ENCODE measurements at places on chromosomes 6 and 20.

DNA sequence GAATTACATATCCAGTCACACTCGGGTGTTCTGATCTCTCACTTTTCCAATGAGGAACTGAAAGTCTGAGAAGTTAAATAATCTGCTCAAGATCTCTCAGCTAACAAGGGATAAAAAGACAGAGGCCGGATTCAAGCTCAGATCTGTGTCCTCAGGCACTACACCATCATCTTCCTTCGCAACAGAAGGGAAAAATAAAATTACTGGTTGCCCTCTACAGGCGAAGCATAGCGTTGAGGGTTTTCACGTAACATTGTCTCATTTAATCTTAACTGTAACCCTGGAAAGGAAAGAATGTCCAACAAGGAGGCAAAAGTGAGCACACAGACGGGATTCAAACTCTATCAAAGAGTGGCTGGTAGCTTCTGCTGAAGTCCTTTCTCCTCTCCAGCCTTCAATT is 67.8 kb upstream of the ANKEF1 start:
- no peak for DNase-seq

GRCh38 chr6:30394139-30394538 is 49.2 kb downstream of the RPP21 start:
- DNase-seq = no peak

- DNase-seq = peak; percentile 37
Measured at GRCh38 chr6:32086661-32087573, 22.2 kb downstream of the TNXB start.

DNA sequence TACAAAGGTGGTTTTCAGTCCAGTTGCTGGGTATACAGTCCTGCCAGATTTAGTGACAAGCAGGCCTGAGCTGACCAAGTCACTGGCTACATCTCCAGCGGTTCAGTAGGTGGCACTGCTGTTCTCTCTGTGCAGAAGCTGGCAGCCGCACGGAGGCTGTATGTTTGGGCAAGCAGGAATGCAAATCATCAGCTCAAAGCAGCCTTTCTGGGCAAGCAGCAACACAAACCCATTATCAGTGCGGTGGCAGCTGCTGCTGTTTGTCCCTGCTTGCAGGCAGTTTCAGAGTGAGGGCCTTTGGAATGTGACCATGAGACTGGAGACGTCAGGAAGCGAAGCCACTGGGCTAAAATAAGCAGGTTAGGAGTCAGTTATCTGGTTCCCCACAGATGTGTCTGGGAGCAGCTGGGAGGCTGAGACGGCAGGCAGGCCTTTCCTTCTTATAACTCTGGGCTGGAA is 72.5 kb downstream of the TXLNB start:
- peak; percentile 77 for DNase-seq

- no peak for DNase-seq
Measured at GRCh38 chr6:37483917-37484785, 15.5 kb downstream of the CCDC167 start.

GRCh38 chr6:46199387-46199786 is 28.6 kb upstream of the ENPP5 start:
- no peak for DNase-seq

GRCh38 chr6:54366667-54367327 is 58.6 kb downstream of the TINAG start:
- DNase-seq = no peak

GRCh38 chr6:139473231-139473701 is 98.8 kb upstream of the CITED2 start:
- DNase-seq = no peak

DNA sequence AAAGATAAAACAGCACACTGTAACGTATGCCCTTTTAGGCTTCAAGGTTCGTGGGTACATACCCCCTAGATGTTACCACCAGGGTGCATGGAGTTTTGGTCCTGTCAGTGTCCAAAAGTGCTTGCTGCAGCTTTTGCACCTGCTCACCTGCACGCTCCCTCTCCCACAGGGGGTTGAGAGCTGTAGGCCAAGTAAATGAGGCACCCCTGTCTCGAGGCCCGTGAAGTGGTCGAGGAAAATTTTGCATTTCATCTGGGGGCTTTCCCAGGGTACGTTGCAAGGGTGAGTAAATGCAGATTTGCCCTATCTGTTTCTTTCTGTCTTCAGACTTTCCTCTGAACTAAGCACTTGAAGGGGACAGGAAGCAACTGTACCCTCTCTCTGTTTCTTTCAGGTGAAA is 136.0 kb downstream of the THBS2 start:
- DNase-seq = no peak

- no peak for DNase-seq
Measured at GRCh38 chr6:72716916-72717315, 95.1 kb downstream of the KCNQ5 start.

DNA sequence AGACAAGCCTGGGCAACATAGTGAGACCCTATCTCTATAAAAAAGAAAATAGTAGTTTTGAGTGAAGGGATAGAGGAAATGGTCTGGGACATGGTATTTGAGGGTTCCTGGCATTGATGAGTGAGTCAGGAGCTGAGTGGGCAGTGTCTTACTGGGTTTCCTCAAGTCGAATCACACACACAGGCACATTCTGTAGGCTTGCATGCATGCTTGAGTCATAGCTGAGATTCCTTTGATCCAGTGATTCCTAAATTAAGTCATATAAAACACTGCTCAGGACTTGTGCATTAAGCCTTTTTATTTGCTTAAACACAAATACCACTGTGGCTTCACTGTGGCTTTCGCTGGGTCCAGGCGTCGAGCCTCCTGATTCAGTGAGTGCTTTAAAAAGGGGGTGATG is 71.8 kb upstream of the TMEM181 start:
- DNase-seq = peak; percentile 88

DNA sequence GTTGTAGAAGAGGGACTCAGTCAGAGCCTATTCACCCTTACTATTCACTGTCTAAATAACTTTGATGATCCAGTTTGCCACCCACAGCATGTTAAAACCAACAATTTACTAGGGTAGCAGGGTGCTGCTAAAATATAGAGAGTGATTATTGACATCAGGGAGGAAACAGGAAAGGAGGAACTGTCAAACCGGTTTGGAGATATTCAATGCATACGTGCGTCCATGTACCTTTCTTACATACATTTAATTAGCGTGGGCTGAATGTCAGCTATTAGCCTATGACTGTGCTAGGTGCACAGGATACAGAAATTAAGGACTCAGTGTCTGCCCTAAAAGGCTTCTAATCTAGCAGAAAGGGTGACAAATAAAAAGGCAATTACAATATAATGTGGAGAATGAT is 57.2 kb downstream of the IL20RA start:
- DNase-seq = no peak

GRCh38 chr6:157113389-157113788 is 209.9 kb downstream of the TMEM242 start:
- no peak for DNase-seq

DNA sequence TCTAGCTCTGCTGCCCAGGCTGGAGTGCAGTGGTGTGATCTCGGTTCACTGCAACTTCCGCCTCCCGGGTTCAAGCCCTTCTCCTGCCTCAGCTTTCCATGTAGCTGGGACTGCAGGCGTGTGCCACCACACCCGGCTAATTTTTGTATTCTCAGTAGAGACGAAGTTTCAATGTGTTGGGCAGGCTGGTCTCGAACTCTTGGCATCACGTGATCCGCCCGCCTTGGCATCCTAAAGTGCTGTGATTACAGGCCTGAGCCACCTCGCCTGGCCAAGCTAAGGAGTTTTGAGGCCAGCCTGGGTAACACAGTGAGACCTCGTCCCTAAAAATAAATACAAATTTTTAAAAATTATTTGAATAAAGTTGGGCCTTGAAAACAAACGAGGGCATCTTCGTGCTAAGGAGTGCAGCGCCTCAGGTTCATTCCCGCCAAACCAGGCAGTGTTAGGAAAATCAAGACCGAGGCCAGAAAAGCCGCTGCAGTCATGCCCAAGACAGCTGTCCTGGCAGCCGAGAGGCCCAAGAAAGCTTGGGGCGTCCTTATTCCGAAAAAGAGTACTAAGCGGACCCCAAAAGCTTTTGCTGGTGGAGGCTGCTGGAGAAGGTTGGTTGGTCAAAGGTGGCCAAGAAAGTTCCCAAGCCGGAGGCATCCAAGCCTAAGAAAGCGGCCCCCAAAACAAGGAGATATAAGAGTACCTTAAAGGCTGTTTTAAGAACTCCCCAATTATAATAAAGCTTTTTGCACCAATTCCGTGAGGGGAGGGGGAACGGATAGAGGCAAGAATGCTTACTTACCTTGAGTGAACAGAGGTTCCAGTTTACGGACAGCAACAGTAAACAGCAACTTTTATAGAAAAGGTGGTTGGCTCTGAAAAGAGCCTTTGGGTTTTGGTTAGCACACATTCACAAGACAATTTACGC is 109.0 kb downstream of the HFE start:
- DNase-seq = no peak
